ENCODE measurements at places on chromosomes 1 and 21. TPM values are rescaled to one million over a fixed set of nuclear protein-coding genes. Genes with fewer than 3 reads are reported as not detected.

DNA sequence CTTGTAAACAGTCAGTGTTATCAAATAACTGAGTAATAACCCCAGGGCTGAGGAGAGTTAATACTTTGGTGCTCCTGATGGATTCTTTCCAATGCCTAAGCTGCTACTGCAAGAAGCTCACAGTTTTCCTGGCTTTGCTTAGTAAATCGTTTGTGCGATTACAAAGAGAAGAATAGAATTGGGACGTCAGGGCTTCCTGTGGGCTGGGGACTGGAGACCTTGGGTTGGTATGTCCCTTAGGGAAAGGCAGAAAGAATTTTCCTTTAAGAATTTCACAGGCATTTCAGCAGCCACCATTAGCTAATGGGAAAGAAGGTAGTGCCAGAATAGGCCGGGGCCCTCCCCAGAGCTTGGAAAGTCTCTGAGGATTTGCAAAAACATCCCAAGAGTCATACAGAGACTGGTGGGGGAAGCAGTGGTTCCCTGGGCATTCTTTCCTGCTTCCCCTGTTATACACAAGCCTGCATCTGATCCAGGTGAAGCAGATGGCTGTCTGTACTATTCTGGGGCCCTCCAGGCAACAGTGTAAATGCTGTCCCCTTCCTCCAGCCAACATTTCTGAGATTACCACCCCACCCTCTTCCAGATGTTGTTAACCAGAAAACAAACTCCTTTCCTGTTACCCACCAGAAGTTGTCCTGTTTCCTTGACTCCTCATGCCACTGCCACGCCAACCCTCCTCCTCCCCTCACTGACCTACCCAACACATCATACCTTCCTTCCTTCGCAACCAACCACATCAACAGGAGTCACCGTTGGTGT is 40.2 kb downstream of the PLXNA2 start:
- DNase-seq = no peak

DNA sequence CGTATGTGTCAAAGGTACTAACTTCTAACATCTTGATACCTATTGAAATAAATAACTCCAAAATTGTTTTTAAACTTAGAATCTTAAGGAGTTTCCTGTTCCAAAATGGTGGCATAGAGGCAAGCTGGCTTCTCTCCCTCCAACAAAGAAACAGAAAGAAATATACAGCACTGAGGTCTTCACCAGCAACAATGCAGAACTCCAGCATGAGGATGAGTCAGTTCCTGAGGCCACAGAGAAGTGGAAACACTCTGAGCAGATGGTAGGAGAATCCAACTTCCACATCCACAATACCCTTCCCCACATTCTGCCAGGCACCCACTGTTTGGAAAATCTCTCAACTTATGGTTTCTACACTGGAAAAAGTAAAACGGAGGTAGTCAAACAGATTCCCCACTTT is 12.2 kb upstream of the PPIH start:
- no peak for DNase-seq

DNA sequence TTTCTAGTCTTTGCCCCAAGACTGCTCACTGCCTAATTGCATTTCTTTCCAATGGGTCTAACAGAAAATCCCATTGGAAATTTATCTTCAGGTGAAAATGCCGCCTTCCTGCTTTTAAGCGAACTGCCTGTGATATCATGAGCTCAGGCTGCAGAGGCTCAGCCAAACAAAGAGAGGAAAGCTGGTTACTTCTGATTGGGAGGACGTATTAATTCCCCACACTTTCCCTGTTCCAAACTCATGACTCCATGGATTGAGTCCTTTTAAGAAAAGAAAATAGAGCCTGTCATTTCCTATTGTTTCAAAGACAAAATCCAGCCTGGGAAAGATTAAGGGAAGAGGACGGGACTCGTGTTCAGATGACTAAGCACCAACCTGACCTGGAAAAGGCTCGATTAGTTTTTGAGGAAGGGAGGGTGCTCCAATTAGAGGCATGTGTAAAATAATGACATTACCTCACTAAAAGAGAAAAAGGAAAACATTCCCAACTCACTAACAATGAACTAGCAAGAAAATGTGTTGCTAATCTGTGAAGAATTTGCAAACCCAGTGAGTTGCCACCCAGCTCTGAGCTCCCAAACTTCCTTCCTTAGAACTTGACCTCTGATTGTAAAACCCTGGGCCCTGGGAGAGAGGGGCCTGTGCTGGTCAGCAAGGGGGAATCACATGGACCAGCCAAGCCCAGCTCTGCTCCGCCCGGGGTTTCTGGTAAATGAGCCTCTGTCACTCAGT is 61.2 kb downstream of the TCP10L start:
- no peak for DNase-seq

- DNase-seq = no peak
Observed at GRCh38 chr1:184941410-184941733, 32.9 kb downstream of the NIBAN1 start.

DNA sequence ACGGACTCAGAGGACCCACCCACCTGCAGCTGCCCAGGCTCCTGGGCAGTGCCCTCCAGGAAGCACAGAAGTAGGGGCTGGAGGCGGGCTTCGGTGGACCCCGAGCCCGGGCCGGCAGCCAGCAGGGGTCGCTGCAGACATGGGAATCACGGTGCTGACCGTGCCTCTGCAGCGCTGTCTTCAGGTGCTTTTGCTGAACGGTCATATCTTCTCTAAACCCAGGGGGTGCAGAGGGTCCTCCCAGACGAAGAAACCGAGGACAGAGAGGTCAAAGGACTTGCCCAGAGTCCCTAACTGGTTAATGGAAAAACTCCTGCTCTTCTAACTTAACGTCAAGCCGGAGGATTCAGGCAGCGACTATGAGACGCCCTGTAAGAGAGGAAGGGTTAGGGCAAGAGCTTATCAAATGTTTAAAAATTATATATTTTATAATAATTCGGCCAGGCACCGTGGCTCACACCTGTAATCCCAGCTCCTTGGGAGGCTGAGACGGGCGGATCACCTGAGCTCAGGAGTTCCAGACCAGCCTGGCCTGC is 21.5 kb upstream of the LEFTY2 start:
- DNase-seq = peak; percentile 56

GRCh38 chr1:221822591-221822990 is 80.7 kb upstream of the DUSP10 start:
- no peak for DNase-seq

Gene PRR9
- total RNA-seq = not detected

Gene KLHDC7A
- total RNA-seq = not detected

Gene OR2T2
- 4.1 TPM for total RNA-seq

Gene OLFML2B
- total RNA-seq = not detected
